Activated gamma-delta T cell (primary cell): ENCODE measurements at places on chromosomes 4 and X.

GRCh38 chr4:117084866-117085701 lies at the start of gene TRAM1L1:
TRAM1L1 (minus strand) TSS chr4:117085576; CDS start chr4:117085393, 183 bp downstream.
- no peak for DNase-seq

- DNase-seq = no peak
Measured at GRCh38 chrX:106731590-106731989, 5.1 kb downstream of the RNF128 start.

DNA sequence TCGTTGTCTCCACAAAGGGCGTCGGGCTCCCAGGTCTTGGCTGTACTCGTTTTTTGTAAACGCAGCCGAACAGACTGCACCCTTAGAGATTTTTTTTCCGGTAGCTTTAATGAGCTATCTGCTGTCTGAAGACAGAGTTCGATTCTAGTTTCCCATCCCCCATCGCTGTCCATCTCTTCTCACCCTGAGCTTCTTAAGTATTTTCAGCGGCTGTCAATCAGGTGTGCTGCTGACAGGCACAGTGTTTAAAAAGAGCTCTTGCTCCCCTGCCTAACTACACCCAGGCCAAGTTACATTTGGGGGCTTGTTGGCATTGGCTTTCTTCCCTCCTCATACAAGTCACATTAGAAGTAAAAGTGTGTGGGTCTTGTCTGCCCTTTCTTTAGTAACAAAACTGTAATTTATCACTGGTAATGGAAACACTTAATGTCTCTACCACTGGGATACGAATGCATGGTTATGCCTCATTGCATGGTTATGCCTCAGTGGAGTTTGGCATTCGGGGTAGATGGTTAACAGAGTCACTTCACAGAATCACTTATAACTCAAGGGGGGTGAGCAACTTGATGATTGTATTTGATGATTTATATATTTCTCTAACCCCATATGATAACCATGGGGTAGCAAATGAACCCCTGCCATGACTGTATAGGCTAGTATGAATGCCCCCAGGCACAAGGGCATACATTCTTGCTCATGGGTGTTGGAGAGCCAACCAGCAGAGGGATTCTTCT lies 1.4 kb upstream of the ARHGAP6 start:
- DNase-seq = no peak

- DNase-seq = no peak
Measured at GRCh38 chr4:82737354-82737753, 61.2 kb downstream of the SCD5 start.

GRCh38 chr4:100838286-100838685 lies 320.5 kb upstream of the EMCN start:
- DNase-seq = no peak

DNA sequence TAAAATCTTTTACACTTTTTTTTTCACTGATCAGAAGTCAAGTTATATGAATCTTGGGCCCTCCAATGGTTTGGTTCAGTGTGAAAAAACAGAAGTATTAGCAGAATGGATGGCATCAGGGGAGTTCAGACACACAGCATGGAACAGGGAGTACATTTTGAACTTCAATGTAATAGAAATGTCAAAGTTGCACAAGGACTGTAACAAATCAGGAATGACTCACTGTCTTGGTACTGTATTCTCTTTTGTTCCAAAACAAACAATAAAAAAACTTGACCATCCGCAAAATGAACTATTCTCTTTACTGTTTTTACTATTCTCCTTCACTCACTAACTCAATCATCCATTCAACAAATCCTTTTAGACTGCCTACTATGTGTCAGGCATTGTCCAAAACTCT lies 401.0 kb downstream of the FSTL5 start:
- DNase-seq = no peak

- no peak for DNase-seq
Measured at GRCh38 chrX:19515615-19516105, 352 bp upstream of the MAP3K15 start.

DNA sequence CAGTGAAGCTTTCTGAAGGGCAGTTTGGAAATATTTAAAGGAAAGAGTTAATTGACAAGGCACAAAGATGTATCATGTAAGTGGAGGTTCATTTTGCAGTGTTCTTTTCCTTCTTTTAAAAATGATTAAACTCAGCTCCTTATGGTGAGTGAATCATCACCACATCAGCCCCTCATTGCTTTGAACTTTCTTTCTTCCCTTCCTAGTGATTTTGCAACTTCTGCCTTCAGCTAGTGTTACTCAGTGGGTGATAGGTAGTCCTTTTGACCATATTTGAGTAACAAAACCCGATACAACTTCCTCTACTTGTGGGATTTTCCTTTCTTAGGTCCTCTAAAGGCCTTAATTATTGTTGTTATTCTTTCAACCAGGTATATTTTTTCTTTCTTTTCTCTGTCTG lies 8.2 kb downstream of the ZCCHC4 start:
- no peak for DNase-seq

GRCh38 chrX:150362599-150363481 lies at the start of gene MAMLD1:
MAMLD1 (plus strand) TSS chrX:150363317; CDS start chrX:150445517, 82,200 bp downstream.
- DNase-seq = no peak

DNA sequence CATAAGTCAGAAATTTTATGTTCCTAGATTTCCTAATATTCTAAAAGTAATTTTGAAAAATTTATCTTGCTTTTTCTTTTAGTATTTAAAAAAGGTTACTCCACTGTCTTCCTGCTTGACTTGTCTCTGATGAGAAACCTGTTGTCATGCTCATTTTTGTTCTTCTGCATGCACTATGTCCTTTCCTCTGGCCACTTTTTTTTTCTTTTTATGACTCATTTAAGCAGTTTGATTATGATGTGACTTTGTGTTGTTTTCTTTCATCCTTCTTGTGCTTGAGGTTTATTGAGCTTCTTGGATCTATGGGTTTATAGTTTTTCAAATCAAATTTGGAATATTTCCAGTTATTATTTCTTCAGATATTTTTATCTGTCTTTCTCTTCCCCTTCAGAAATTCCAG lies 12.0 kb upstream of the UFSP2 start:
- no peak for DNase-seq

DNA sequence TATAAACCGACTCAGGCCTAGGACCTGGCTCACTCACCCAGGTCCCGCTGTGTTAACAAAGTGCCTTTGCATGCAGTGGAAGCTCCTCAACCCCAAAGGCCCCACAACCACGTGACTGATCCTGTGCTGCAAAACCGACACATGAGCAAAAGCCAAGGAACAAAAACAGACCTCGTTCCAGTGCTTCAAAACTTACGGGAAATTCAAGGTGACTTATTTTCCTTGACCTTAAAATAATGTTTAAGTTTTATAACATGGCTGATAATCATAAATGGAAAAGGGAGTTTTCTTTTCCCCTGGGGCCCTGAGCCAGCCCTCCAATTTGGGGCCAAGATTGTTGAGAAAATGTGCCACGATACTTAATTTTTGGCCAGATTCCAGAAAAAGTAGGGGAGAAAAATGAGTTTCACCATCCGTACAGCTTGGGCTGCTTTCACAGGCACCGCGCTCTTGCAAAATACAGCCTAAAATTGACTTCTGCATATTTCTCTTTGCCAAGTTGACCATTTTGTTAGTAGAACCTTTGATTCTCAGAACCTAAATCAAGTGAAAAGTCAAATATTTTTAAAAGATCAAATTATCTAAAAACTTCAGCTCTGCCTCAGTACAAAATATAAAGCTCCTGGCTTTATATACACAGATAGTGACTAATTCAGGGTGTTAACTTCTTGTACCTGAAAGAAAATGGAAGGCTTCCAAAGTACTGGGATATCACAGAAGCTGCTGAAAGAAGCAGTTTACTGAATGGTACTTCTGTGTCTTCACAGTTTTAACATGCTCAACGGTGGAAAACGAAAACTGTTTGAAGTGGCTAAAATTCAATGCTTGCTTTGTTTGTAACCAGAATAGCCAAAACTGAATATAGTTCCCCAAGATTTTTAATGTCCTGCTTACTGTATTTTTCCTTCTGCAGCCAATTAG lies 93.8 kb downstream of the APBB2 start:
- no peak for DNase-seq

- no peak for DNase-seq
Measured at GRCh38 chrX:45322382-45322781, 121.7 kb upstream of the DIPK2B start.

- no peak for DNase-seq
Measured at GRCh38 chr4:164935363-164935762, 42.1 kb downstream of the TRIM61 start.

GRCh38 chr4:128735714-128736113 lies 73.8 kb upstream of the JADE1 start:
- DNase-seq = no peak

- DNase-seq = no peak
Measured at GRCh38 chrX:41236629-41237028, 97.3 kb upstream of the DDX3X start.

DNA sequence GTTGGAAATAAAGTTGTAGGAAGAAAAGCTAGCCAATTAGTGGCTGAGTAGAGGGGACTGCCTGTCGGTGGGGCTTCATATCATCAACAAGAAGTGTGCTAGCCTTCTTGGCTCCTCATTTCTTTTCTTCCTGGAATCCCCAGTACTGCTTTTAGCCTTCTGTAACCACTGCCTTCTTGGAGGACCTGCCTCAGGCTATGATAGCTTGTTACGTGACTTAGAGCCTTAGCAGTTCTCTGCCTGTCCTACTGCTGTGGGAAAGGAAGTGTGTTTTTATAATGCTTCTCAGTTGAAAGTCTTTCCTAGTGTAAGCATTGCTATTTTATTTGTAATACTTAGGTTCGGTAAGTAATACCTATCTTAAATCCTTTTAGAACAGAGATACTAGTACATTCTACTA lies 61.9 kb downstream of the LARP1B start:
- no peak for DNase-seq

DNA sequence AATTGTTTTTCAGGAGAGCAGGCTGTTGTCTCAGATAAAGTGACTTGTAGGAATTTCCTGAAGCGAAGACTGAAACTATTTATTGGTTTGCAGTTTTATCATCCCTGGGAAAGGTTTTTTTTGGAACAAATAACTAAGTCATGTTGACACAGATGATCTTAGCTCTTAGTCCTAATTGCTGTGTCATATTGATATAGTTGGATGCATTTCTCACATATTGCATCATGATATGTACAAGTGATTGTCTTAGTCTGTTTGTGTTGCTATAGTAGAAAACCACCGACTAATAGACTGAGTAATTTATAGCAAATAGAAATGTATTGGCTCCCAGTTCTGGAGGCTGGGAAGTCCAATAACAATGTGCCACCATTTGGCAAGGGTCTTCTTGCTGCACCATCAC lies 397.5 kb upstream of the PPP1R2C start:
- DNase-seq = no peak

DNA sequence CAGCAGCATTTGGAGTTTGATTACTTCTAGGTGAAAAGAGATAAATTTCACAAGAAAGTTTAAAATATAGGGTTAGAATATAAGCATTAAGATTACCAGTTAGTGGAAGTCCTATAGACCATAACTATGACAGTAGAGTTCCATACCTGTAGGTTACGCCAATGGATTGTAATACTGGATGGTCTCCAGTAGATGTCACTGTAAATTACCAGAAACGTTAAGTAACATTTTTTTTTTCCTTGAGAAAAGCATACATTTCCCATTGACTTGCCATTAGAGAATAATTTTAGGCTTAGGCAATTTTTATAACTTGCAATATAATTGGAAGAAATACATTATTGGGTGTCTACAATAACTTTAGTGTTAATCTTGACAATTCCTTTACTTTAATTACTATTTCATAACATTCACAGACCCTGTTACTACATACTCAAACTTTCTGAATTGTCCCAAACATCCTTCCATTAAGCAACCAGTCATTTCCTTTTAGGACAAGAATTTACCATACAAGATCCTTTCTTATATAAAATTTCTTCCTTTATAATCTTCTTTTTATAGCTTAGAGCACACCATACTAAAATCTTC lies 304.1 kb upstream of the TECRL start:
- DNase-seq = no peak

- no peak for DNase-seq
Measured at GRCh38 chrX:38887222-38887621, 86.0 kb downstream of the MID1IP1 start.

DNA sequence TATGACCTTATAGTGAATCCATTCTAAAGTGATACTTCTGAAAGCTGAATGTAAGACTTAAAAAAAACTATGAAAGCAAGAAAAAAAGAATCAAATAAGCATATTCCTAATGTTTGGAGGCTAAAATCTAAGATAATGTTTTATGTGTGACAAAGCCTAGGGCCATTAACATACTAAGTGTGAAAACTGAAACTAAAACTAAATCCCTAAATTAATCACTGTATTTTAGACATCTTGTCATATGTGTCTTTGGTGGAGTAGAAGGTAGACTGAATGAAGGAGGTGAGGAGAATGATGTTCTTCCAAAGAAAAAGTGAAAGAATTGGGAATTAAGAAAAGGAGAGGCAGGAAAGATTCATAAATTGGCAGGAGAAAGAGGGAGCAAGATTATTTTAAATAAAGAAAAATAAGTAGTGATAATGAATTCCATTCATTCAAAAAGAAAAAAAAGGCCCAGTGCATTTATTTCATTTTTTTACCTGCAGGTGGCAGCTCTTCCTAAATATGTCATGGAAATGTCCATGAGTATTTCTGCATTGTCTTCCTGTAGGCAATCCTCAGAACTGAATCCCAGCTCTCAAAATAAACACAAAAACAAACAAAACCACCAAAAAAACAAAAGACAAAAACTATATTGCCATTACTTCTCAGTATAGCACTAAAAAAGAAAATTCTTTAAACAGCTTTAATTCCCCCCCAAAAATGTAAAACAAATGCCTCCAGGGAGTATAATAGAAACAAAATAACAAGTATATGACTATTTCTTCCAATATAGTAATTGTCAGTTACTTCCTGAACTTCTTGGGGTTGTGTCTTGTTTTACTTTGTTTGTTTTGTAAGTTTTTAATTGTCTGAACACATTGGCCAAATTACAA lies 17.0 kb upstream of the AP1AR start:
- DNase-seq = no peak

- DNase-seq = peak; percentile 11
Measured at GRCh38 chrX:74535408-74536151, 78.8 kb downstream of the RLIM start.

- DNase-seq = no peak
Measured at GRCh38 chr4:185020863-185021761, 2.8 kb downstream of the HELT start.

GRCh38 chr4:74161666-74162450 lies 3.9 kb downstream of the MTHFD2L start:
- no peak for DNase-seq

GRCh38 chrX:14351611-14352303 lies 177.6 kb upstream of the GLRA2 start:
- no peak for DNase-seq

GRCh38 chrX:13008189-13008533 lies 33.3 kb downstream of the TMSB4X start:
- DNase-seq = no peak

GRCh38 chrX:21926527-21927278 lies 13.8 kb upstream of the SMS start:
- DNase-seq = no peak

- DNase-seq = no peak
Measured at GRCh38 chr4:1539859-1540600, 133.8 kb upstream of the NKX1-1 start.

GRCh38 chr4:74111306-74111975 lies 12.4 kb upstream of the CXCL2 start:
- no peak for DNase-seq

- DNase-seq = no peak
Measured at GRCh38 chr4:10354746-10355145, 102.5 kb downstream of the ZNF518B start.
